ENCODE measurements at places on chromosomes 5 and 9. TPM values are rescaled to one million over a fixed set of nuclear protein-coding genes. Genes with fewer than 3 reads are reported as not detected.

DNA sequence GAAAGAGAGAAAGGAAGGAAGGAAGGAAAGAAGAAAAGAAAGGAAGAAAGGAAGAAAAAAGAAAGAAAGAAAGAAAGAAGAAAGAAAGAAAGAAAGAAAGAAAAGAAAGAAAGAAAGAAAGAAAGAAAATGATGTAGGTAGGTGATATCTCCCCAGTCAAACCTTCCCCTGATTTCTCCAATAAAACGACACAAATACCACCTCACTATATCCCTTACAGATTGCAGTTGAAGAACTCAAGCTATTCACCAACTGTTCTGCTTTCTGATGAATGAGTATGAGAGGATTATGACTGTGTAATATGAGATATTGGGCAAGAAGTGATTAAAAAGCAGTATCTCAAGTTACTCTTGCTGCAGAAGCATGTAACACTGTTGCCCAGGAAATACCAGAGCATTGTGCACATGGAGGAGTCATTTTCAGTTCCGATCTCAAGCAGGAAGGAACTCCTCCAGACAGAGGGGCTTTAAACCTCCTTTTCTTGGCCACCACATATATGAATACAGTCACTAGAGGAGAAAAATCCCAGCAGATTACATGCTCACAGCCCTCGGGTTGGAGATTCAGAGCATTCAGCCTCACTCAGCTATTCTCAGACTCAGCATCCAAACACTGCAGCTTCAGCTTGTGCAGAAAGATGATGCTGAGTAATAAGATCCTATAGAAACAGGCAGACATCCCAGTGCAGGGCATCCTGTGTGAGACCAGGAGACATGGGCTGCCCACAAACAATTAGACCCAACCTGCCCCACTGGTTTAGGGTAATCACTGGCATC lies 61.4 kb downstream of the UGCG start:
- DNase-seq, result peak; percentile 99

Gene PDE6A
- total RNA-seq, result not detected

Gene SPRY4
- 31.6 TPM for total RNA-seq

- DNase-seq, result no peak
Measured at GRCh38 chr5:157596487-157596886, 20.9 kb upstream of the ADAM19 start.

GRCh38 chr5:169350016-169350415 lies 49.1 kb upstream of the SLIT3 start:
- peak; percentile 74 for DNase-seq

- no peak for DNase-seq
Measured at GRCh38 chr5:16909464-16909863, 26.6 kb downstream of the MYO10 start.

Gene FSD1L
- total RNA-seq, result 3.7 TPM

GRCh38 chr5:11069041-11069440 lies 308.0 kb upstream of the DAP start:
- no peak for DNase-seq

Gene ALAD
- total RNA-seq, result 12.0 TPM

DNA sequence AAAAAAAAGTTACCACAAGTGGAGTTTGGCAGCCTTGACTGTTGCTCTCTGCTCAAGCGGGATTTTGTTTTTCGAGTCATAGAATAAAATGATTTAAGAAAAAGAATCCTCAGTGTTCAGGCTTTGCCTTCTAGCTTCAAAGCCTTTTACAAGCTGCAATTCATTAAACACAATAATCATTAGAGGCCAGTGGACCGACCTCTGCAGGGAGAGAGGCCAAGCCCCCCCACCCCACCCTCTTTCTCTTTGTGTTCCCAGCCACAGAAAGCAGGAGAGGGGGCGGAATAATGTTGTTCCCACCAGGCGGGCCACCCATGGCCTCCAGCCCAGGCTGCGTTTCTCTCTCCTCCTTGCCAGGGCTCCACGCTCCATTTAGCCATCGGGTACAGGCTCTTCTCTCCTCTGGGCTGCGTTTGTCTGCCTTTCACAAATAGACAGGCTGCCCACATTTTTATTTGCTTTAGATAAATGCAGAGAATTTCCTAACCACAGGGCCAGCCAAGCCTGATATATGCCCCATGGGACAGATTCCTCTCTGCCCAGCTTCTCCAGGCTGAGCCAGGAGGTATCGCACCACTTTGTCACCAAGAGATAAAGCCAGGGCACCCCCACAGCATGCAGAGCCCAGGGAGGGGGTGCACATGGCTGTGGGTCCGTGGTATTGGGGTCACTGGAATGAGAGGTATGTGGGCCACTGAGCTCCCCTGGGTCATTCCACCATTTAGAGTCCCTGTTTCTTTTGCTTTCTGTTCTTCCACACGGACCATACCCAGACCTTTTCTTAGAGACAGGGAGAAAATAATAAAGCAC lies 318.8 kb downstream of the PIK3R1 start:
- no peak for DNase-seq

DNA sequence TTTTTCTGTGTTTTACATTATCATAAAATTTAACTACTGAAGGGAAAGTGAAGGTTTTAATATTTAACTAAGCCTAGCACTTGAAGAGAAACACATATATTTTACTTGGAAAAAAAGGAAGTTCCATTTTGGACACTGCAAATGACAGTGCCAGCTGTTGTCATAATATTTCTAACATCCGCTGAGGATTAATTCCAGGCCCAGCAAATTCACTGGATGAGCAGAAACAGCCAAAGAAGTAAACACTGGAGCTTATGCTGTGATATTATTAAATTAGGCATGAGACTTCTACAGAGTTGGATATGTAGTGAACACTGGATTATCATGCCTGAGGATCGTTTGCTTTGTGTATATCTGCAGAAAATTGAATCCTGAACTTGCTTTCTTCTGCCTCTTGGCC lies 67.6 kb downstream of the GHR start:
- DNase-seq, result no peak

Gene RXFP3
- total RNA-seq, result not detected

DNA sequence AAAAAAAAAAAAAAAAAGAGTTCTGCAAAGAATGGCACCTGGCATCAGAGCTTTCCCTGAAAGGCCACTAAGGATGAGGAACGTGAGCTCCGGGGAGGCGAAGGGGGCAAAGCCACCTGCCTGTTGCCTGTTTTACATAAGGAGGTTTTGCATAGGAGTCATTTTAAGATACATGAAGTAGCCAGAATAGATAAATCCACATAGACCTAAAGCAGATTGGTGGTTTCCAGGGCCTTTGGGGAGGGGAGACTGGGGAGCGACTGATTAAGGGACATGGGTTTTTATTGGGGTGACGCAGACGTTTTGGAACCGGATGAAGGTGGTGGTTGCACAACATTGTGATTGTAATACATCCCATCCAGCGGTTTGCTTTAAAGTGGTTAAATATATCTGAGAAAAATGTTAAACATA lies 7.1 kb downstream of the NEK6 start:
- no peak for DNase-seq

GRCh38 chr9:88387036-88387551 lies 1.1 kb upstream of the SPIN1 start:
- DNase-seq, result peak; percentile 52

GRCh38 chr9:121542025-121542424 lies 42.4 kb upstream of the GGTA1 start:
- no peak for DNase-seq

Data from foreskin keratinocyte (primary cell).